Smooth muscle cell of the pulmonary artery (primary cell): ENCODE measurements at places on chromosomes 7 and 10. TPM values are rescaled to one million over a fixed set of nuclear protein-coding genes. Genes with fewer than 3 reads are reported as not detected.

The FXYD4 gene
- not detected in 2 replicates for total RNA-seq

The CLCN1 gene
- total RNA-seq = 0.07 TPM in 1 of 2 replicates, not detected in the other

The SLC26A4 gene
- 0.56 and 1.2 TPM in 2 replicates for total RNA-seq

The RBM17 gene
- total RNA-seq = 25.6 and 37.1 TPM in 2 replicates

The HOXA11 gene
- total RNA-seq = 0.13 TPM in 1 of 2 replicates, not detected in the other

The MRLN gene
- not detected in 2 replicates for total RNA-seq

The C1QL3 gene
- 0.07 TPM in 1 of 2 replicates, not detected in the other for total RNA-seq

The OR6V1 gene
- not detected in 2 replicates for total RNA-seq
